KBM-7 (cell line): ENCODE measurements at places on chromosomes 12 and 14.

GRCh38 chr14:51548187-51548586, 103.5 kb upstream of the FRMD6 start:
- DNase-seq, result no peak

- no peak for DNase-seq
These were observed 173.6 kb downstream of the PHETA1 start for GRCh38 chr12:111195316-111195715.

GRCh38 chr12:9037431-9037830, 48.1 kb downstream of the KLRG1 start:
- no peak for DNase-seq

DNA sequence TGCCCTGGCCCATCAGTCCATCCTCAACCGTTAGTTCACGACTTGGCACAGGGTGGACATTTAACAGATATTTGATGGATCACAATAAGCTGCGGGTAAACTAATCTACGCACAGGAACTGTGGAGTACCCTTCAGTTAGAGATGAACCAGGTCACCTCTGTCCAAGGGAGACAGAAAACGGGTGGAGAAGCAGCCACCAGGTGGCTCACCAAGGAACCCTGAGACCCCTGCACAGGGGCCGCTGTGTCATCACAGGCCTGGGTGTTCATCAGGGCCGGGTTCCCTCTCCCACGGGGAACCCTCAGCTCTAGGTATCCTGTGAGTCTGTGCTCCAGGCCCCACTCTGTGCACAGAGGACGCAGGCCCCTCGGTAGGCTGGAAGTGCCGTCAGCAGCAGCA, 122.2 kb downstream of the PIWIL1 start:
- DNase-seq, result no peak

GRCh38 chr12:5416571-5416970, 15.3 kb upstream of the NTF3 start:
- no peak for DNase-seq
